Karpas-422 (cell line): ENCODE measurements at places on chromosomes 13 and 19. TPM values are rescaled to one million over a fixed set of nuclear protein-coding genes. Genes with fewer than 3 reads are reported as not detected.
A peak's percentile ranks its signal among the peaks of the same experiment; 100 is the strongest.

DNA sequence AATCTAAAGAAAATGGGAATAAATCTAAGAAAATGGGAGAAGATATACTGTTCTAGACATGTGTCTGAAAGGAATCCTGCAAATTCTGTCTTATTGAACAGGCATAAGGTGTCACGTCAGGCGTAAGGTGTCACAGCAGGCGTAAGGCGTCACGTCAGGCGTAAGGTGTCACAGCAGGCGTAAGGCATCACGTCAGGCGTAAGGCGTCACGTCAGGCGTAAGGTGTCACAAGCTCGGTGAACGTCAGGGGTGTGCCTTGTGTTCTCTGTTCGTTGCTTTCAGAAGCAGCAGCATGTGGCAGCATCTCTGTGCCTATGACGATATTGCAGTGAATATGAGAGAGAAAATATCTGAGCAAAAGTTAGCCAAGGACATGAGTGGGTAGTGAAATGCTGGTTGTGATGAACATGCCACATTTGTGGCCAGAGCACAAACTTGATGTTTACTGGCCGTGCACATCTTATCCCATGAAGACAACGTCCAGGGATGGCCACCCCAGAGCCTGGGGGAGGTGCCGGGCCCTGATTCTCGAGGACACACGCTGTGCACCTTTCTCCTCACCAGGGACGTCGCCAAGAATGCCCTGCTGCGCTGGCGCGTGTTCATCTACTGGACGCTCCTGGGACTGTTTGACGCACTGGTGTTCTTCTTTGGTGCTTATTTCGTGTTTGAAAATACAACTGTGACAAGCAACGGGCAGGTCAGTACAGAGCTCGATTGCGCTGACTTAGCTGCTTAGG is 107.0 kb upstream of the MCF2L start:
- no peak for DNase-seq

DNA sequence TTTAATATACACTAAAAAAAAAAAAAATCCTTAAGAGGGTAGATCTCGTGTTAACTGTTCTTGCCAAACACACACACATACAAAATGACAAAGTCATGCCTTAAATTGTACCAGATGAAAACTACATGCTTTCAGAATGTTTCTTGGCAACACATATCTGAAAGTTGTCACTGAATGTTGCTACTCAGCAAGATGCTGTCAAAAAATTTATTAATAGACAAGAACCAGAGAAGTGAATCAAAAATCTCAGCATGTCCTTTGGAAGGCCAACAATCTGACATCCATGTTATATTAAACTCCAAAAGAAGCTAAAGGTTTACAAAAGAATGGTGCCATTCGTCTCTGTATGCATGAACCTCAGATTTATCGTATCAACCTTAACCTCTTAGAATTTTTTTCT is 1746.2 kb upstream of the PRR20A start:
- DNase-seq = no peak

- DNase-seq = no peak
These were observed 24.3 kb upstream of the RFXAP start for GRCh38 chr13:36794706-36795105.

GRCh38 chr19:34145741-34146202 is 26.5 kb upstream of the LSM14A start:
- peak; percentile 84 for DNase-seq

DNA sequence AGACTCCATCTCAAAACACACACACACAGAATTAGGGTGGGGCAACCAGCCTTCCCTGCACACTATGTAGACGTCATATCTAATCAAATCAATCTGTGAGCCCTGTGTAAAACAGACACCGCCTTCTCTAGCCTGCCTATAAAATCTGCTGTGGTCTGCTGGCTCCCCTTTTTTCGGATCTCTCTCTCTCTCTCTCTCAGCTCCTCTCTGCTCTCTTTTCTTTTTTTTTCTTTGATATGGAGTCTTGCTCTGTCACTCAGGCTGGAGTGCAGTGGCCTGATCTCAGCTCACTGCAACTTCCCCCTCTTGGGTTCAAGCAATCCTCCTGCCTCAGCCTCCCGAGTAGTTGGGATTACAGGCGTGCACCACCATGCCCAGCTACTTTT is 11.8 kb upstream of the CD70 start:
- no peak for DNase-seq

DNA sequence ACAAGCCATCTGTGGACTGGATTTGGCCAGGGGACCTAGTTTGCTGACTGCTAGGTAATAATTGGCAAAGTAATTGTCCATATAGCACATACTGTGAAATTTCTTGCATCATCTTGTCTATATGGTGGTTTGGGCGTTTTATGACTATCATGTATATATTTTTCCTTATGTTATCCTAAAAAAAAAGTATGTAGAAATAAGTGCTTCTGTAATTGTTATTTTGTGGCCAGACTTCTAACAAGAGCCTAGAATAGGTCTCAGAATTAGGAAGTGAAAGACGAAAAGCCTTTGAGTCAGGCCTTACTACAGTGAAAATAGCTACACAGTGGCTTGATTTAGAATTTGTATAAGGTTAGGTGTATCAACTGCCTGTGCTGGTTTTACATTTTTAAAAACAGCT is 4.2 kb downstream of the FNDC3A start:
- DNase-seq = peak; percentile 85

GRCh38 chr13:30323524-30323923 is 16.2 kb upstream of the KATNAL1 start:
- DNase-seq = no peak

The HIPK4 gene
- not detected in 2 replicates for total RNA-seq

The ZNF829 gene
- total RNA-seq = 0.47 and 1.8 TPM in 2 replicates

The COPE gene
- total RNA-seq = 145 and 153 TPM in 2 replicates

- no peak for DNase-seq
These were observed 511.4 kb upstream of the KLF12 start for GRCh38 chr13:74645586-74645985.

- DNase-seq = no peak
These were observed 488.3 kb downstream of the PCDH17 start for GRCh38 chr13:58119804-58120203.
